ENCODE measurements at places on chromosomes 2 and 18.

DNA sequence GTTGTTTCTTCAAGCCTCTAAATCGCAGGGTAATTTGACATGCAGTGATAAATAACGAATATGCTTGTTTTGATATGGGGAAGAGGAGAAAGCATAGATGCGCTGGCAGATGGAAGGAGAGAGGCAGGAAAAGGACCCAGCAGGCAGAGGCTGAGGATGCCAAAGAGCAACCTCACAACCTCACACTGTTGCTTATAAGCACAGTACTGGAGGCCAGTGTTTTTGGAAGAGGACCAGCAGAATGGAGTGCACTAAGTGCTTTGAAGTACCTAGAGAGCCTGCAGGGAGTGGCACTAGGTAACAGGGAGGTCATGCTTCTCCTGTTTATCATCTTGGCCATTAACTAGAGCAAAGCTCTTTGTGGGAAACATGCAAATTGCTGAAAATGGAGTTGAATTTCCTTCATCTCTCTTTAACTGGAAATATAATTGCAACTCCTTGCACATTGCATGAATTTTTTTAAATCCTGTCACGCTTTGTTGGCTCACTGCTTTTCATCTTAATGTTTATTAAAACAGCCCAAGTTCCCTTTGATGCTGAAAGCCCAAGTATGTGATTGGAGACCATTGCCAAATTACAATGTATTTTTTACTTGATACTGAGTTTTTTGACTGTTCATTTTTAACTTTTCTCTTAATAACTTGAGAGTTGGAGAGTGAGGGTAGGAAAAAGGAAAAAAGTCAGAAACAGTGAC is 236.4 kb downstream of the LRRTM1 start:
- DNase-seq: no peak

- DNase-seq: no peak
Measured at GRCh38 chr18:40470723-40471122, 1484.3 kb upstream of the PIK3C3 start.

GRCh38 chr2:110904779-110905148 is 172.4 kb downstream of the ACOXL start:
- DNase-seq: no peak

- DNase-seq: no peak
Measured at GRCh38 chr2:2107627-2108026, 223.4 kb downstream of the MYT1L start.

DNA sequence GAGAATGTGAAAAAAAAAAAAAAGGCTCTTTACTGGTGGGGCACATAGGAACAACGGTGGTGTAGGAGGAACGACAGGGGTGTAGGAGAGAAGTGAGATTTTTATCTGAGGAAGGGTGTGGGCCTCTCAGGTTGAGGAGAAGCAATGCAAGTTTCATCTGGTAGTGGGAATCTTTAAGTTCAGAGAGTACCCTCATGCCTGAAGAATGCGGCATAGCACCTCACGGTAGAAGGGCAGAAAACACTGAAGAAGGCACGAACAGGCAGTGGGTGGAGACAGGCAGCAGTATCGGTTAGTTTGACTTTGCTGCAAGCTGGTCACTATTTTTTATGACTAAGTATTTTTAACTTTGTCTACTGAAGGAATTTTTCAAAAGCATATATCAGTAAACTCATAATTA is 52.2 kb upstream of the TSPYL6 start:
- no peak for DNase-seq

DNA sequence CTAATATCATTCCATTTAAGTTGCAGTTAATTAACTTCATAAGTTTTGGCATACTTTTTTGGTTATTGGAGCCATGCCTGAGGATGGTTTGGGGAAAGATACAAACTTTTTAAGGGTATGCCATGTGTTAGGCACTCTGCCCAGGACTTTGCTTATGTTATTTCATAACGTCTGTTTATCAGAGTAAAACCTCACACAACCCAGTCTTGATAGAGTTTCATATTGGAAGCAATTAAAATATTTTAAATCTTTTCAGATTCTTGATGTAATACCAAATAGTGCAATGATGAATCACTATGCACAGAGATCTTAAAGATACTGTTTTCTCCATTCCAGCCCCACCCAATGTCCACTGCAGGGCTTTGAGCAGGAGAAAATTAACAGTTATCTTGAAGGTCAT is 529.1 kb upstream of the HNMT start:
- DNase-seq: no peak

DNA sequence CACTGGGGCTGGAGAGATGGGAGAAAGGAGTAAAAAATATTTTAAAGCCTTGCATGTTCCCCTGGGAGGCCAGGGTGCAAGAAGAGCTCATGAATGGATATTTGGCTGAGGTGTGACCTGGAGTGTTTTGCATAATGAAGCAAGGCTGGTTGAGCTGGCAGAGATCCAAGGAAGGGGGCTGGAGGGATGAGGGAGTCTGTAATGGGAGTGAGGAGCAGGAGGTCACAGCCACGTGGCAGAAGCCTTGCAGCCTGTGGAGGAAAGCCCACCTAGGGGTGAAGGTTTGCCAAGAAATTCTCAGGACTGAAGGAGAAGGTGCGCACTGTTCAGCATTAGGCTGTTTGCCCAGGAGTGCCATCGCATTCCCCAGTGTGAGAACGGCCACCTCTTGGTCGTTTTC is 40.3 kb upstream of the ATP8B1 start:
- no peak for DNase-seq

DNA sequence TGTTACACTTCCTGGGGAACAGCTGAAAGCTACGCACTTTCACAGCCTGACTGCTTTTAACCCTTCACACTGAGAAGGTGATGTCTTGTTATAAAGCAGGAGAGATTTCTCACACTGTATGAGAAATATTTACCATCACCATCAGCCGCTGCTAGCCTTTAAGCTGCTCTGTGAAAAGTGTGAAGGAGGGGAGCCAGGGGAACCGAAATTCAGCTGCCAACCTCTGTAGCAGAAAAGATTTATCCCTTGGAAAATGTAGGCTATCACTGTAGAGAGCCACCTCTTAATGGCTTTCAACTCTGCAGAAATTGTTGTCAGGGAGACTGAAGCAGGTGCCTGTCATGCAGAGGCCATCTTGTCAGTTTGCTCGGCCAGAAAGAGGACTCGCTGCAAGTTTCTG is 145.3 kb downstream of the SP3 start:
- no peak for DNase-seq

DNA sequence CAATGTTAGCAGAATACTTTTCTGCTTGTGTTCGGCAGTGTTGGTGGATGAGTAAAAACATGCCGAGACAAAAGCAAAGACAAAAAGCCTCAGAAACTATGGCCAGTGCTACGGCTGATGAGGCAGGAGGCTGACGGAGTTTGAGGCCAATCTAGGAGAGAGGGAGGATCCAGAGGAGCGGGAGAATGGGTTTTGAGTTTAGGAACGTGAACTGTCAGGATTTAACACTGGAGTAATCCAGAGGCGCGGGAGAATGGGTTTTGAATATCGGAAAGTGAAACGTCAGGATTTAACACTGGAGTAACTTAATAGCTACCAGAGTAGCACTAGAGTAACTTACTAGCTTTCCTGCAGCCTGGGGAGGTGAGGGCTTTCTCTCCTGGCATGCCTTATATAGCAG is 37.4 kb downstream of the LYPD6B start:
- DNase-seq: no peak

DNA sequence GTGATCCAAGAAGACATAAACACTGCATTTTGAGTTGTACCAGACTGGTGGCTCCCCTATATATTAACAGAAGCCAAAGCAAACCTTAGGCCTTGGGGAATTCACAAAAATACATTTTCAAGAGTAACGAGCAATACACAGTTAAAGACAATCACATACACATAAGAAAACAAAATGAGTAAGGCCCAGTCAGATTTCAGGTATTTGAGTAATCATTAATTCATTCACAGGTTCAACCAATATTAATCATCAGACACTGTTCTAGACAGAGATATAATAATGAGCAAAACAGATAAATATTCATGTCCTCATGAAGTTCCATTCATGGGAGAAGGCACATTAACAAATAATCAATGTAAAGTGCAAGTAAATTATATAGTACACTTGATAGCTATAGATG is 9.6 kb downstream of the STPG4 start:
- DNase-seq: no peak

- DNase-seq: no peak
Measured at GRCh38 chr2:85523062-85523902, 15.7 kb upstream of the MAT2A start.
